ENCODE measurements at places on chromosomes 7 and 10. TPM values are rescaled to one million over a fixed set of nuclear protein-coding genes. Genes with fewer than 3 reads are reported as not detected.

DNA sequence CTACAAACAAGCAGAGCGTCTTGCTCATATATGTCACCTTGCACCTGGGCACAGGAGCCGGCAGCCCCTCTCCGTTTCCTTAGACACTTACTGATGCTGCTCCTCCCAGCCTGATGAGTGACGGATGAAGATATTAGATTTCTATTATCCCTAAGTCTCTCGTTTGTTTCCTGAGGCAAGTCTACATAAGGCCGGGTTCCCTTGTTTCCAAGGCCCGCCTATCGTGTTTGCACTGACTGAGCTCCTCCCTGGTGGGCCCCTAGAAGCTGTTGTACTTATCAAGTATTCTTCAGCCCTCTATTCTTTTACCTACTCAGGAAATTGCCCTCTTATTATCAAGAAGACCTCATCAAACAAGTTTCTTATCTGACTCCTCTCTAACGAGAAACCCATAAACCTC, 18.5 kb downstream of the SH3PXD2A start:
- no peak for DNase-seq

DNA sequence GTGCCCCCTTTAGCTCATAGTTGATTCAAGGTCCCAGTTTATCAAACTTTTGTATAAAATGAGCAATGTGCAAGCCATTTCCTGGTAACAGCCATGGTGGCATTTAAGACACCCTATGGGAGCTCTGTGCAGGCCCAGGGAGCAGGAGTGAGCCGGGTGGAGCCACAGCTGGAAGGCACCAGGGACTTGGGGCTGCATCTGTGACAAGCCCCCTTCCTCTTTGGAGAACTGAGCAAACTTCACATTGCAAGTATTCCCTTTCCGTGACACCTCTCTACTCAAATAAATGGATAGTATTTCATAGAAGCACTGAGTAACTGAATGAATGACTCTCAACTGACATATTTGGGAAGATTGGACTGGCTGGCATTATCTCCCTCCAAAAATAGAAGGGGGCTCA, 558.7 kb upstream of the FOXK1 start:
- no peak for DNase-seq

DNA sequence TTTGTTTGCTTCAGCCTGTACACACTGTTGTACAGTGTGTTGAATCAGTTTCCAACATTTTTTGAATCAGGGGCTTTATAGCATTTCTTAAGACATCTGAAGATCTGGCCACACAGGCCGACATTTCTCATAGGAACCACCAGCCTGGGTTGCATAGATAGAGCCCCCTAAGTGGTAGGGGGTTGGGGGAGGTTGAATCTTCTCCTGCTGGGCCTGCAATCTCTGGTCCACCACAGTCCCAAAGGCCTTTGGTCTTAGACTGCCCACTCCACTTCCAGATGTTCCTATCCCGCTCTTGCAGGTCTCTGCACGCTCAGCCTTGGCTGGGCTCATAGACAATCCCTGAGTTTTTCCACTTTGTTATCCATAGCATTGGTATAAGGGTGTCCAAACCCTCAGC, 75.4 kb upstream of the HABP2 start:
- DNase-seq = no peak

DNA sequence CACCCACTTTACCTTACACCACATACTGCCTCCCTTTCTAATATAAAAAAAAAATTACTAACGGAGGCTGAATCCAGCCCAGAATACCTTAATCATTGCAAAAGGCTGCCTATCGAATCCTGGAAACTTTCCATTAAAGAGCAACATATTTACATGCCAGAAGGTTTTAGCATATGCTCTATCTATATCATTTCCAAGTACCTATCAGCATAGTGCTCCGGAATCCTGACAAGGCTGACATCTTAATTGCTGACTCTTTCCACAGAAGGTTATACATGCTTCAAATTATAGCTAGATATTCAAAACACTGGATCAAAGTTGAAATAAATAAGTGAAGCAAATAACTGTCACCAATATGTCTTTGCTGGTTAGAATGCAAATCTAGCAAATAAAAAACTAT, 170.9 kb upstream of the CDK1 start:
- DNase-seq = no peak

DEPP1 gene
- 8.0 TPM for total RNA-seq

PYROXD2 gene
- total RNA-seq = 4.5 TPM

FAM13C gene
- 8.7 TPM for total RNA-seq

DNA sequence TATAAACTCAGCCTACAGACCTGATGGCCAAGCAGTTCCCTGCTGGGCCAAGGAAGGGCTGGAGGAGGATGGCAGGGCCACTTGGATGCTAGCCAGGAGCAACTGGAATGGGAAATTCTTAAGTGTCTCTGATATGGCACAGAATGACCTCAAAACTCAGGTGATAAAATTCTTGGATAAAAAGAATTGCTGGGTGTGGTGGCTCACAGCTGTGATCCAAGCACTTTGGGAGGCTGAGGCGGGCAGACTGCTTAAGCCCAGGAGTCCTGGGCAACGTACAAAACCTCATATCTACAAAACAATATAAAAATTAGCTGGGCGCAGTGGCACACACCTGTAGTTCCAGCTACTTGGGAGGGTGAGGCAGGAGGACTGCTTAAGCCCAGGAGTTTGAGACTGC, 14.0 kb upstream of the PKD1L1 start:
- DNase-seq = no peak

DNA sequence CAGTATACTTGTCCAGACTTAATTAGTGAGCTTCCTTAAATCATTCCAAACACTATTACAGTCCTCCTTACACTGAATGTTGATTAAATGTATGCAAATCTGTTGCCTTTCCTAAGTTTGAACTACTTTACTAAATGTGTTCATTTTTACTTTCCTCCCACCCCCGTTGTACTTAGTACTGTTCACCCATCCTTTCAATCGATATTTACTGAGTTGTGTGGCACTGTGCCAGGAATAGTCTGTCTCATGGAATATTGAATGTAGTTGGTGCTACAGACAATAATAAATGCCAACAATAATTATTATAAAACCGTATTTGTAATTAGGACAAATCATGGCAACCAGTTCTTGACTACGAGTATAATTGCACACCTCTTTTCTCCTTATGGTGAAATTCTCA, 335.7 kb downstream of the GPR37 start:
- DNase-seq = no peak

GRCh38 chr10:61798713-61799112, 102.8 kb upstream of the ARID5B start:
- no peak for DNase-seq

CH25H gene
- total RNA-seq = 0.22 TPM

GRCh38 chr7:107958764-107959526, 44.0 kb downstream of the LAMB1 start:
- peak; percentile 79 for DNase-seq

DNA sequence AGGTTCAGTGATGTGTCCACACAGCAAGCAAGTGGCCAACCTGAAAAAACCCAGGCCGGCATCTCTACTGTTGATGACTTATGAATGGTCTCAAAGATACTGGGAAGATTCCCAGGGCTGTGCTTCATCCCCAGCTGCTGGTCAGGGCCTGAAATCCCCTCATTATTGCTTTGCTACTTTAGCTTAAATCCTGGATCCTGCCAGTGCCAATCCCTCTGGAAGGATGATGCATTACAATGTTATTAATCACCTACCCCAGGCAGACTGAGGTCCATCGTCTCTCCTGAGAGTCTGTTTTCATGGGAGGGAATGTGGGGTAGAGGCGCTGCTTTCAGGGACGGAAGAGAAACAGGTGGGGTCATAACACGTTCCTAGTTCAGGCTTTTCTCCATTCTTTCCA, 371.6 kb downstream of the RPS24 start:
- DNase-seq = peak; percentile 5

GRCh38 chr10:25125201-25125611, 49.6 kb upstream of the GPR158 start:
- no peak for DNase-seq

- peak; percentile 98 for DNase-seq
Measured at GRCh38 chr7:2175514-2175913, 57.2 kb downstream of the MAD1L1 start.

DNA sequence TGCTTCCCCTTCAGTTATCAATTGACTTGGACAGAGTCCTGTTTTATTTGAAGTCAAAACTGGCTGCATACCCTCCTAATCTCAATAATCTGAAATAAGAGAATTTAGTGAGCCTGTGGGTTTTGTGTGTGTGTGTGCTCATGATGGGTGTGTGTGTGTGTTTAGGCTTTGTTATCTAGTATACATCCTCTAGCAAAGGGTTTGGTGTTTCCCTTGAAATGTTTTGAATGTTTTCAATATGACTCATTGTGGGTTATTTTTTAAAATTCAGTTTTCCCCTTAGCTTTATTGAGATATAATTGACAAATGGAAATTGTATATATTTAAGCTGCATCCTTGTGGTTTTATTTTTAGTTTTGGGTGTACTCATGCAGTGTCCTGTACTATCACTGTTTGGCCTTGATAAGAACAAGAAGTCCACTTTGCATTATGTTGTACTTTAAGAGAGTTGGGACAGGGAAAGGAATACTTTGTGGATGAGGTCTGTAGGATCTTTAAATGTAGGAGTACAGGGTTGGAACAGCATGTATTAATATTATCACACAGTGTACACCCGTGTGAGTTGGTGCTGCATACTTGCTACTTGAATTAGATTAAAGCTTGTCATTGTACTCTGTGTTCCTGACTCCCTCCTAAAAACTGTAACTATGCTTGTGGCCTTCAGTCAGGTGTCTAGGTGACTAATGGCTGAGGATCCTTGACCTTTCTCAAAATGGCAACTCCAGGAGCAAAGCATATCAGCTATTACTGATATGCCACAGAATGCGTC, 58.3 kb downstream of the VCL start:
- peak; percentile 89 for DNase-seq

GRCh38 chr10:2048337-2048973, 311.1 kb upstream of the ADARB2 start:
- DNase-seq = no peak

DNA sequence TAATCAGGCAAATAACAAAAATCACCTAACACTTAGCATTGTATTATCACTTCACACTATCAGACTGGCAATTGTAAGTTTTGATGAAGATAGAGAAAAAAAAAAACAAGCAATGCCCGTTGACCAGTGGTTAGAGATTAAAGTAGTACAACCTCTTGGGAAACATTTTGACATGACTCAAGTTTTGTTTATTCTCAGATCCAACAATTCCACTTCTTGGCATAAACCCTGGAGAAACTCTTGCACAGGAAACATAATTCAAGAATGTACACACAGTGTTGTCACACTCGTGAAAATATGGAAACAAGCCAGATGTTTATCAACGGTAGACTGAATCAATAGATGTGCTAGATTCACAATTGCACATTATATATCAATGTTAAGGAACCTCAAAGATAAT, 37.2 kb downstream of the FRMD4A start:
- DNase-seq = no peak

CRYGN gene
- total RNA-seq = not detected

- DNase-seq = no peak
Measured at GRCh38 chr7:81473236-81473635, 296.6 kb downstream of the HGF start.

MMP21 gene
- not detected for total RNA-seq

CD36 gene
- 2.6 TPM for total RNA-seq

DNA sequence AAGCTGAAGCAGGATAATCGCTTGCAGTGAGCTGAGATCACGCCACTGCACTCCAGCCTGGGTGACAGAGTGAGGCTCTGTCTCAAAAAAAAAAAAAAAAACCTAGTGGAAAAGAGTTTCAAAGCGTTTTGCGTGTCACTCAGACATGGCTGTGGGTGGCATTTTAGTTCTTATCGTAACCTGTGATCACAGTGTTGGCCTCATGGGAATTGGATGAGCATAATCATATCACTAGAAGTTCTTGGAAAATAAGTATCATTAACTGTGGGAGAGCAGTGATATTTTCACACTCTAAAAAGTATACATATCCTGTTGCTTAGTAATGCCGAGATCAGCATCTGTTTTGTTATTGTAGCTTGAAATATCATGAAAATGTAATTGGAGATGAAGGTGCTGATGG, 92.6 kb downstream of the CREM start:
- peak; percentile 34 for DNase-seq

- DNase-seq = peak; percentile 75
Measured at GRCh38 chr10:35545878-35546590, 59.1 kb upstream of the GJD4 start.

DNA sequence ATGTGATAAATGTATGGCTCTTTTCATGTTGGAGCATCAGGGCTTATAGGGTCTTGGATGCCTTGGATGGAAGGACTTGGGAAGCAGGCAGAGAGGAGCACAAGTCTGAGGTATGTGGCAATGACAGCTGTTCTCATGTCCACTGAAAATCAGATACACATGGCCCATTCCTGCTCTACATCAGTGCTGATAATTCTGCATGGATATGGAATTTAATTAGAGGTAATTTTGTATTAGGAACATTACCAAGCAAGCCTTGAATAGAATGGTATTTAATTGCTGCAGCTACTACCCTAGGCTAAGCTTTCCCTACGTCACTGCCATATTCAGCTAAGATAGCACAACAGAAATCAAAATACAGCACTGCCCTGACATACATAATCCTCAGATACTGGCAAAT, 299.6 kb downstream of the LHFPL3 start:
- DNase-seq = no peak

DNA sequence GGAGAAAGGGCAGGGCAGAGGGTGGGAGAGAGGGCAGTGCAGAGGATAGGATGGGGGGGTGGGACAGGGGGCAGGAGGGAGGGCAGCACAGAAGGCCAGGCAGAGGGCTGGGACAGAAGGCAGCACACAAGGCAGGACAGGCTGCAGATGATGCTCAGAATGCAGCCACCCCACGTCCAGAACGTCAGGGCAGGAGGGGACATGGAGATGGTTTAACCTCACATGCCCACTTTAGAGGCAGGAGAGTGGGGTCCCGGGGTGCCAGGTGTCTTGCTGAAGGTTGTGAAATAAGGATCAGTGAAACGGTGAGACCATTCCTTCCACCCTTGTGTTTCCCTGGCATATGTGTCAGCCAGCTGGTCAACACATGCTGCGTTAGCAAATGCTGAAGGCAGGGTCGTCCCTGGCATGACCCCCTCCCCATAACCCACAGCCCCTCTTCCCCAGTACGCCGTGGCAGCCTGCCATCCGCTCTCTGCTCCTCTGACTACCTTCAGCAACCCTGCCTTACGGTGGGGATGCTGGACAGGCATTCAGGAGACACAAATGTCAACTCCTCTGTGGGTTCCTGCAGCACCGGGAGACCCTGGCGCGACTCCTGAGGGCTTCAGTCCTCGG, 592.1 kb downstream of the DNAJB6 start:
- DNase-seq = no peak

DNA sequence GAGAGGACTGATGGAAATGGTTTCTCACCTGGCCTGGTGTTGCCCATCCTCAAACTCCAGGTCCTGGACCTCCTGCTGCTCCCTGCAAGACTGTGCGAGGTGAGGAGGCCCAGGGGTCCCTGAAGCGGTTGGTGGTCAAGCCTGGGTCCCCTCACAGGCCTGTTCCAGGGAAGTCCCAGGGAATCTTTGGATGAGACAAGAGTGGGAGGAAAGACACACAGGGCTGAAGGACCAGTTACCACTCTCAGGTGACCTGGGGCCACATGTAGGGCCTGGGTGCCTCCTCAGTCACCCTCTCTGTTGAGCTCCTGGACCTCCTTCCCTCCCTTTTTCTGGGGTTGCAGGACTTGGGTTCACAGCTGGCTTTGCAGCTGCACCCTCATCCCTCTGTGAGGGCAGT, 42.6 kb upstream of the CXCL12 start:
- no peak for DNase-seq

EXOC6 gene
- 4.9 TPM for total RNA-seq

- DNase-seq = no peak
Measured at GRCh38 chr10:52586710-52587109, 185.9 kb downstream of the MBL2 start.

GLUD1 gene
- 93.1 TPM for total RNA-seq

Measured in astrocyte (in vitro differentiated cells and primary cell).